NCI-H2081 treated with DMSO at 0.1 percent for 48 hours (cell line): ENCODE measurements at places on chromosomes 7 and 10.

GRCh38 chr10:78712147-78712546 lies 356.6 kb upstream of the ZMIZ1 start:
- DNase-seq, result no peak

DNA sequence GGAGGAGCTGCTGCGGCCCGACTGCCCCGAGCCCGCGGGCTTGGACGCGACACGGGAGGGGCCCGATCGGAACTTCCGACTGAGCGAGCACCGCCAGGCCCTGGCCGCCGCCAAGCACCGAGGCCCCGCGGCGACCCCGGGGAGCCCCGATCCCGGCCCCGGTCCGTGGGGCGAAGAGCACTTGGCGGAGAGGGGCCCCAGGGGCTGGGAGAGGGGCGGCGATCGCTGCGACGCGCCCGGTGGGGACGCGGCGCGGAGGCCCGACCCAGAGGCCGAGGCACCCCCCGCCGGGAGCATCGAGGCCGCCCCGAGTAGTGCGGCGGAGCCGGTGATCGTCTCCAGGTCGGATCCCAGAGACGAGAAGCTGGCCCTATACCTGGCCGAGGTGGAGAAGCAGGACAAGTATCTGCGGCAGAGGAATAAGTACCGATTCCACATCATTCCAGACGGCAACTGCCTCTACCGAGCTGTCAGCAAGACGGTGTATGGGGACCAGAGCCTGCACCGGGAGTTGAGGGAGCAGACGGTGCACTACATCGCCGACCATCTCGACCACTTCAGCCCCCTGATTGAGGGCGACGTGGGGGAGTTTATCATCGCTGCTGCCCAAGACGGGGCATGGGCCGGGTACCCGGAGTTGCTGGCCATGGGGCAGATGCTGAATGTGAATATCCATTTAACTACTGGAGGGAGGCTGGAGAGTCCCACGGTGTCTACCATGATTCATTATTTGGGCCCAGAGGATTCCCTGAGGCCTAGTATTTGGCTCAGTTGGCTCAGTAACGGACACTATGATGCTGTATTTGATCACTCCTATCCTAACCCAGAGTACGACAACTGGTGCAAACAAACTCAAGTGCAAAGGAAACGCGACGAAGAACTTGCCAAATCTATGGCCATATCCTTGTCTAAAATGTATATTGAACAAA lies 1.4 kb downstream of the OTUD1 start:
- no peak for DNase-seq

DNA sequence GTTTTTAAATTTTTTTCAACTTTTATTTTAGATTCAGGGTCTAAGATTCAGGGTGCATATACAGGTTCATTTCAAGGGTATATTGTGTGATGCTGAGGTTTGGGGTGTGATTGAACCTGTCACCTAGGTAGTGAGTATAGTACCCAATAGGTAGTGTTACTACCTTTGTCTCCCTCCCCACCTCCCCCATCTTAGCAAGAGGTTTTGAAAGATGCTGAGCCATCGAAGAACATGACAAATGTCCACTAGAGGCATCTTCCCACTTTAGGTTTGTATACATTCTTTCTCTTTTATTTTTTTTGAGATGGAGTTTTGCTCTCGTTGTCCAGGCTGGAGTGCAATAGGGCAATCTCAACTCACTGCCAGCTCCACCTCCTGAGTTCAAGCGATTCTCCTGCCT lies 880 bp upstream of the MGAM2 start:
- no peak for DNase-seq

- DNase-seq, result no peak
Measured at GRCh38 chr7:20509892-20510572, 105.4 kb upstream of the ABCB5 start.

GRCh38 chr7:51273360-51273759 lies 43.2 kb downstream of the COBL start:
- DNase-seq, result no peak

DNA sequence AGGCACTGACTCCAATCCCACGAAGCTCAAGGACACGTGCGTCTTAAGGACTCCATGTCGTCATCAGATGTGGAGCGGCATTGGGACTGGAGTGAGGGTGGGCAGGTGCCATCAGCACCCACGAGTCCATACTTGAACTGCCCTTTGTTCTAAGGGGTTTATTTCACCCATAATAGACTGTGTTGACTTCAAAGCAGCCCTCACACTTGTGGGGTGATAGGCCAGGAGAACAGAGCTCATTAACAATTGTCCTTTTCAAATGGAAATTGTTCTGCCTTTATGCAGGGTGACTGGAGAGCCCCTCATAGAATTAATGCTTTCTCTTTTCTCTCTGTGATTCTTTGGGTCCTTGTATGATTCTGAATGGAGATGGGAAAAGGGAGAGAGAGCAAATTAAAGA lies 376.9 kb upstream of the MGMT start:
- no peak for DNase-seq

- no peak for DNase-seq
Measured at GRCh38 chr7:101222275-101222830, 4.4 kb downstream of the ZNHIT1 start.

- no peak for DNase-seq
Measured at GRCh38 chr10:103683851-103684250, 171.5 kb downstream of the SH3PXD2A start.

GRCh38 chr7:149855361-149856305 lies 17.5 kb downstream of the ZNF862 start:
- no peak for DNase-seq

DNA sequence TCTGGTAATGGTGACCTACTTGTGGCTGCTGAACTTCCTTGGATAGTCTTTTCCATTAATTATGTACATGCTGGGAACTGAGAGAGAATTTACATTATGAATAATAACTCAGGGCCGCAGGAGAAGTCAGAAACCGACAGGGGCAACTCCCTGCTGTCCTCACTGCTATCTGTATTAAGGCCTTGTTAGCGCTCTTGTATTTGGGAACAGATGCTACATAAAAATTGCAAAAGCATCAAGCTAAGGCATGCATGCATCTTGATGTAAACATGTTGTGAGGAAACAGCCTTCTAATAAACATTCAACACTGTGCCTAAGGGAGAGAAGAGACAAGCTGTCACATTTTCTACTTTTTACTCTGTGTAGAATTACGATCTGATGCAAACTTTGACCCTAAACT lies 158.4 kb downstream of the PARD3 start:
- no peak for DNase-seq

GRCh38 chr7:33807779-33808482 lies 97.4 kb upstream of the BMPER start:
- DNase-seq, result no peak

DNA sequence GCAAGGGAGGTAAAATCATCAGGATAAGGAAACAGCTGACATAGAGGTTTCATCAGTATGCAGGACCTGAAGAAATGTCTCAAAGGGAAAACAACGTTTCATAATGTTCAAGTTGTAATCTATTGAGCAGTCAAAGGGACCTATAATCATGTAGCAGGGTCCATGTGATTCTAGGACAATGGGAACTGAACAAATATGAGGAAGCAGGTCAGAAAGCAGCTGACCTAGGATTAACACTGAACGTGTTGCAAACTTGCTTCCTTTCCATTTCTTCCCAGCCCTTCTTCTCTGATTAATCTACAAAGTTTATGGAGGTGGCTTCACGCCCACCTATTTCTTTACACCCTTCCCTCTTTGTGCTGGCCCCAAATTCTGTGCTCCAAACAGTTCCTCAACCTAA lies 256.9 kb upstream of the AKR1E2 start:
- no peak for DNase-seq

GRCh38 chr7:29032146-29032545 lies 74.0 kb upstream of the TRIL start:
- no peak for DNase-seq

- no peak for DNase-seq
Measured at GRCh38 chr10:125209591-125210355, 49.4 kb upstream of the CTBP2 start.

DNA sequence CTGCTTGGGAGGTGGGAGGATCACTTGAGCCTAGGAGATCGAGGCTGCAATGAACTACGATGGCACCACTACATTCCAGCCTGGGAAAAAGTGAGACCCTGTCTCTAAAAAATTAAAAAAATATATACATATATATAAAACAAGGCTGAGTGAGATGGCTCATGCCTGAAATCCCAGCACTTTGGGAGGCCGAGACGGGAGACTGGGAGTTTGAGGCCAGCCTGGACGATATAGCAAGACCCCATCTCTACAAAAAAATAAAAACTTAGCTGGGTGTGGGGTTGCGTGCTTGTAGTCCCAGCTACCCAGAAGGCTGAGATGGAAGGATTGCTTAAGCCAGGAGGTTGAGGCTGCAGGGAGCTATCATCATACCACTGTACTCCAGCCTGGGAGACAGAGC lies 87.6 kb downstream of the CARD11 start:
- no peak for DNase-seq

- no peak for DNase-seq
Measured at GRCh38 chr10:112535531-112535951, 88.5 kb downstream of the VTI1A start.

DNA sequence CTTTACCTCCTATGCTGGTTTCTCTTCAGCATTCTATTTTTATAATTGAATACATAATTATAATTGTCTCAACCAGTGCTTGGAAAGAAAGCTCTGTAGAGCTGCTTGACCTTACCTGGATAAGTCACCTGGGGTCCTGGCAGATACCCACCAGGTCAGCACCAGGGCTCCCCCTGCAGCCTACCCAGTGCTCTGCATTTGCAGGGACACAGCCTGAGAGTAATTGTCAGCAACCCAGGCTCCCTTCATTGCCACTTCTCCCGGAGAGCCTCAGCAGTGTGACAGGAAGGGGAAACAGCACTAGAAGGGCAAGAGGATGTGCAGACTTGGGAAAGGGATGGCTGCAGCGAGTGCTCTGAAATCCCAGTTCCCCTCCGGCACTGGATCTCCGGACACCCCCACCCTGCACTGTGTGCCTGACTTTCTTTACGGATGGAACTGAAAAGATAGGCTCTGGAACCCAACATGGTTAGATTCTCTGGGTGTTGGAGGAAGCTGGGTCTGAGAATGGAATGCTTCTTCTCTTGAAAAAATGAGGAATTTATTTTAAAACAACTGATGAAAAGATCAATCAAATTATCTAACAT lies 11.4 kb upstream of the PAX4 start:
- no peak for DNase-seq

DNA sequence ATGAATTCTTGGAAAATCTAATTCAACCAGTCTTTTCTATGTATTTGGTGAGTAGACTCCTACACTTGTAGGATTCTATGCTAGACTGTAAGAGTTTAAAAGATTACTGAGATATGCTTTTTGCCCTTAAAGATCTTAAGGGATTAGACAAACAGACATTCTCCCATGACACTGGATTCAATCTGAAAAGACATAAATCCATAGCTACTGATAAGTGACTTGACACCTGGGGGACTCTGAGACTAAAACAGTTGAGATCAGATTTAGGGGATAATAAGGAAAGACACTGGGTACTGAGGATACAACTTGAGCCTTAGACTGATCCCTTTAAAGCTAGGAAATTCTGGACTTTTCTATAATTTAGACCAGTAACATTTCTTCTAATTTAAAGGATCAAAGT lies 1233.4 kb downstream of the XPNPEP1 start:
- no peak for DNase-seq

- DNase-seq, result no peak
Measured at GRCh38 chr10:62754963-62755362, 49.6 kb upstream of the ADO start.

DNA sequence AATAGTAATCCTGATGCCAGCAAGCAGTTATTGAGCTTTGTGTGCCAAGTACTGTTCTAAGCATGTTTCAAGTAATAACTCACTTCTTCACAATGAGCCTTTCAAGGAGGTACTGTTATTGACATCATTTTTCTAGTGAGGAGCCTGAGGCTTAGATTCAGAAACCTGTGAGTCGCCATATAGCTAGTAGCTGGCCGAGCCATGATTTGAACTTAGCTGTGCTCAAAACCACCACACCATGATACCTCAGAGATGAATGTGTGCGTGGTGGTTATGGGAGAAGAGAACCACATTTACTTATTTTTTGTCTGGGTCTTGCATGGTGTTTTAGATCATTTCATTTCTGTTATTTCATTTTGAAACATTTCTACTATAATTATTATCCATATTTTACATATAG lies 578.9 kb downstream of the AUTS2 start:
- DNase-seq, result no peak

- DNase-seq, result peak; percentile 49
Measured at GRCh38 chr7:28298870-28299518, 113.3 kb upstream of the CREB5 start.
